Activated CD4-positive, alpha-beta memory T cell treated with anti-CD3 and anti-CD28 coated beads, Interleukin-2, amount 10 ng/mL, durations not matched to agents 7 days and 5 days (primary cell): ENCODE measurements at places on chromosomes 2 and 18. TPM values are rescaled to one million over a fixed set of nuclear protein-coding genes. Genes with fewer than 3 reads are reported as not detected.

DNA sequence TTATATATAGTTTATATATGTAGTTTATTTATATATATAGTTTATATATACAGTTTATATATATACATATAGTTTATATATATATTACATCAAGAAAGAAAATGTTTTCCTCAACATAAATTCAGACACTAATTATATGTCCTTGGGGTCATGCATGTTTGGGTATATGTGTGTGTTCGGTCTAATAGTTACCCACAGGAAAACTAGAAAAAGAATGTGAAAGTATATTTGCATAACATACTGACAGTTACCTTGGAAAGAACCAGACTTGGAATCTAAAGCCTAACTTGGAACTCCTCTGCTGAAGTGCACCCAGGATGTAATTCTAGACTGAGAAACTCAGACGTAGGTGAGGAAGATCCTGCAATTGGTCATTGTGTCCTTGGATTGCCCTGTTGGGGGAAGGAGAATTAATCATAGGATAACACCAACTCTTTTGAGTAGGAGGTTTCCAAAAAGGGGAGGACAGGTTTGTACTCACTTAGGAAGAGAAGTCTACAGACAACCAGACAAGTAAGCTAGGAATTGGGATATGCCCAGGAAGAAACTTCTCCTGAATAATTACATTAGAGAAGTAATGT is 8.9 kb upstream of the SLC25A12 start:
- DNase-seq, result no peak

The DLX2 gene
- total RNA-seq, result not detected

DNA sequence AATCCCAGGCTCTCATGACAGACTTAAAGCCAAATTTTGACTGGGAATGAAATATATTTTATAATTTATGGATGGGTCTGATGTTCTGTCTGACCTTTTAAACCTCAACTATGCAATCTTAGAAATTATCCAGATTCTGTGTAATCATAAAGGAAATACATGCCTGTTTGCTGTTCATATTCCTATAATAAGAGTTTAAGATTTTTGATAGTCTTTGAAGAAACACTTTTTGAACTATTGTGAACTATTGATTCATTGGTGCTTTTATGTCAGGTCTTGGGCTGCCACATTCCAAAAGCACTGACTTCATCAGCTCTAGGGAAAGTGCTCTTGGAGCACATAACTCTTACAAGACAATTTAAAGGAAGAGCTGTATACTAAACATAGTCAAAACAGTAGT is 64.2 kb downstream of the CCDC150 start:
- no peak for DNase-seq

DNA sequence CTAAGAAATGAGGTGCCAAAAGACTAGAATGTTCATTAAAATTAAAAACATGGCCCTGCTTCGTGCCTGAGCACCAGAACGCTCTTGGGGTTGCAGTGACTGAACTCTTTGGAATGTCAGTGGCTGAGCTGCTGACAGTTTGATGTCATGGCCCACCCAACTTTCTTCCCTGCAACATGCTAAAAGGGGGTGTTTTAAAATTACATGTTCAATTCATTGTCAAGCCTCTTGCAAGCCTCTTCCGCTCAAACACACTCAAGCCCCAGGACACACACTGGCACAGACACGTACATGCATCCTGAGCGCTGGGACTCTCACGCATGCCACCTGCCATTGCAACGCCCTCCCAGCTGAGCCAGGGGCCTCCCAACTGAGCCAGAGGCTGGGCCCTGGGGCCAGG is 12.6 kb downstream of the RUFY4 start:
- no peak for DNase-seq

The SLC38A11 gene
- total RNA-seq, result not detected

The SPP2 gene
- not detected for total RNA-seq

The TRAPPC8 gene
- total RNA-seq, result 42.7 TPM

DNA sequence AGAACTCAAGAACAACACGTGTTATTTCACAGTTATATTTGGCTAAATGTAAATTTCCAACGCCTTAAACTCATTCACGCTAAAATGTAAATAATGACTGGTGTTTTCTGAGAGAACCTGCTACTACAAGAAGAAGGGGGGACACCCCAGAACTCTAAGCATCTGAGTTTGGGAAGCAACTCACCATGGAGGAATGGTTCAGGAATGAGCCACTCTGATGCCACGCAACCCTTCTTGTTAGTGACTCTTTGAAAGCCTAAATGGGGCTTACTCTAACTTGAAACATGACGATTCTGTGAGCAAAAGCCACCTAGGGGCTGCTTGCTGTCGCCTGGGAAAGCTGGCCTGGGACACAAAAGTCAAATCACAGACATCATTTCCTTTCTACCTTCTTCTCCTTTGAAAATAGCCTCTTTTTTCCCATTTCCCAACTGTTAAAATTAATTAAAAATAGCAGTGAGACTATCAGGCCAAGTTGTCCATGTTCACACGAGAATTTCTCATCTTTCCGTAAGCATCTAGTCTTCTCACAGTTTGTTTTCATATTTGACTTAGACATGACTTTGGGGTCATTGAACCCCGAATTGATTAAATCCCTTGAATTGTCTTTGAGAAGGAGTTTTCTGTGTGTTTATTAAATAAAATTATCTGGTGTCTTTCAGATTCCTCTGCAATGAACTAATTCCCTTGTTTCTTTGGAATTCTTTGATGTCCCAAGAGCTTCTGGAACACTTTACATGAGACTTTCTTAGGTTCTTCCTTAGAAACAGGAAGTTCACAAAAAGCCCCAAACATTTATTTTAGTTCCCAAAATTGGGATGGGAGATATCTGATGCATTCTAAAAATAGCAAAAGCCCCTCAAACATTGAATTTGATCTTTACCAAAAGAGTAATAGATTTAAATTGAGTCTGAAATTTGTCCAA is 75.5 kb upstream of the CABLES1 start:
- DNase-seq, result no peak

GRCh38 chr18:46756025-46756558 is 761 bp downstream of the ST8SIA5 start:
- no peak for DNase-seq

- no peak for DNase-seq
These were observed 362.7 kb upstream of the SLC8A1 start for GRCh38 chr2:40814616-40815015.

DNA sequence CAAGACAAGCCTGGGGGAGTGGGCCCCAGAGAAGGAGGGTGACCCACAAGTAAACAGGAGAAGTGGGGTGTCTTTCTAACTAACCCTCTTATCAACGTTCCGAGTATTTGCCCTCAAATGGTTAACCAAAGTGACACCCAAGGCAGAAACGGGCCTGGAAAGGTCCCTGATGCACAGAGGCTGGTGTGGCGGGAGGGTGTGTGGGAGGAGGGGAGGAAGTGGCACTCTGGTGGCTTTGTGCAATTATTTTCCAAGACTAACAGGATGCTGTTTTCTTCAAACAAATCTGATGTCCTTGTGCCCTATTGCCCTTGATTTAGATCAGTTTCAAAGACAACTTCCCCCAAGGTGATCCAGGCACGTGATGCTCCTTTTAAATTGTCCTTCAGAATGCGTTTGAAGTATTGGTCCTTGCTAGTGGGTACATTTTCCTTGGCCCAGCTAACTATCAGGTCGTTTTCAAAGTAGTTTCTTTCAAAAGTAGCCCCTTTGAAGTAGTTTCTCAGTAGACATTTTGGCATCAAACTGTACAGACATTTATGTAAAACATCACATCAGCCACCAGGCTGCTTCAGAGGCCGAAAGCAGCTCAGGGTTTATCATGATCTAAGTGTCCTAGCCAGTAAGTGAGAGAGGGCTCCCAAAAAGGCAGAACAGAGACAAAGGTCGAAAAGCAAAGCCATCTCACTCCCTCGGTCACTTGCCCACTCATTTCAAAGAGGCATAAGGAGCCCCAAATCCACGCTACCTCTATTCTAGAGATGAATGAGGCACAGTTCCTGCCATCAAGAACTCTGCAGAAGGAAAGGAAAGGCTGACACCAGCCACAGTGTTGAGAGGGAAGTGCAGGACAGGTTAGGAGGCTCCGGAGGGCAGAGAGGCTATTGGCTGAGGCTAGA is 371.1 kb upstream of the ID2 start:
- peak; percentile 85 for DNase-seq

The RGPD4 gene
- not detected for total RNA-seq

The CYP26B1 gene
- not detected for total RNA-seq

DNA sequence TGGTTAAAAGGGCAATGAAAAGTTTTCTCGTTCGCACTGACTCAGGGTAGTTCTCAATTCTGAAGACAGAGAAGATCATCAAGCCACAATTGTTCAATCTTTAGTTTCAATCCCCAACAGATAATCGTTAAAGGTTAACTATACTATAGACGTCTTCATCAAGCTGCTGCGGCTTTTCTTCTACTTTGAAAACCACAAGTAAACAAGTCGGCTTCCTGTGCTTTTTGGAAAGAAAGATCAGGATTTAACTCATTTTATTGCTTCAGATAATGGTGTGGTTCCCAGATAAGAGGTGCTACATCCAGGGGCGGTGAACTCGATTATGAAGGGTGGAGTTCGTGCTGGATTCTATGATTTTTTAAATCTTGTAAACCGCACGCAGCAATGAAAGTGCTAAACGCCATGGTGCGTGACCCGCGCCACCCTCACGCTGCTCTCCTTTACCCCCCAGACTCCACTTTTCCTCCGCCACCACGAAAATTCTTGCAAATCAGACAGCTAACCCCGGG is 545 bp upstream of the CDCA7 start:
- DNase-seq, result no peak

DNA sequence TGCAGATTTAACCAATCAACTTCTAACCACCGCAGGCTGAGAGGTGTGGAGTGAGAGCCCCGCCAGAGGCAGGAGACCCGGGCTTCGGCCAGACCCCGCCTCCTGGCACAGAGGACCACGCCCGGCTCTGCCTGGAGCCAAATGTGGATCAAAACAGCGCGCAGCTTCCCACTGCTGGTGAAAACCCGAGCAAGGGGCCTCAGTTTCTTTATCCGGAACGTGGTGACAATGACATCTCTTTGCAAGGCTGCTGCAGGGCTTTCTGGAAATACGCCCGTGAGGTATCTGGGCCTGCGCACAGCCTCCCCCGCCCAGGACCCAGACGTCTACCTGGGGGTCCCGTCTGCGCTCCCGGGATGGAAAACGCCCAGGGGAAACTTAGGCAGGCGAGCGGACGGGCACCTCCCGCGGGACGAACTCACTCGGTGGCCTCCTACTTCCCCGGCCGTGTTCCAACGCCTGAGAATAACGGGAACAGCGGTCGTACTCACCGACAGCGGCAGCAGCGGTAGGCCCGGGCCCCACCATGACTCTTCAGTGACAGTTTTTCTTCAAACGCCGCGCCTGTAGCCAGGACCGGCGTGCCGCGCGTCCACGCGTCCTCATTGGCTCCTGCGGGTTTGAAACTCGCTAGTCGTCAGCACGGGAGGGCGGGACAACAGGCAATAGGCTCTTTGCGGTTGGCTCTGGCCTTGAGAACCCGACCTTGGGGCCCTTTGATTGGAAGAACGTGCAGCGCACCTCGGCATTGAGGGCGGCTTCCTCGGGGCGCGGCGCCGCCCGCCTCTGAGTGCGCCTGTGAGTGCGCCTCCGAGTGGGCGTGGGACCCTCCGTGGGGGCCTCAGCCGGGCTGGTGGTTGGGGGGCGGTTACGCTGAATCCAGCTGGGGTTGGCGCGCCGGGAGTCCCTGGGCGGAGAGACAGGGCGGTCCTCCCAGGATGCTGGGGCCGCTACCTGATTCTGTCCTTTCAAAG is at the start of gene CKAP2L:
Gene CKAP2L (minus strand): TSS at position 539 of the 974 bp plus-strand sequence. CDS start 11 bp downstream, at position 528.
- DNase-seq, result peak; percentile 99

- no peak for DNase-seq
These were observed 31.5 kb upstream of the SMAD7 start for GRCh38 chr18:48982266-48982665.

The NYAP2 gene
- total RNA-seq, result not detected

DNA sequence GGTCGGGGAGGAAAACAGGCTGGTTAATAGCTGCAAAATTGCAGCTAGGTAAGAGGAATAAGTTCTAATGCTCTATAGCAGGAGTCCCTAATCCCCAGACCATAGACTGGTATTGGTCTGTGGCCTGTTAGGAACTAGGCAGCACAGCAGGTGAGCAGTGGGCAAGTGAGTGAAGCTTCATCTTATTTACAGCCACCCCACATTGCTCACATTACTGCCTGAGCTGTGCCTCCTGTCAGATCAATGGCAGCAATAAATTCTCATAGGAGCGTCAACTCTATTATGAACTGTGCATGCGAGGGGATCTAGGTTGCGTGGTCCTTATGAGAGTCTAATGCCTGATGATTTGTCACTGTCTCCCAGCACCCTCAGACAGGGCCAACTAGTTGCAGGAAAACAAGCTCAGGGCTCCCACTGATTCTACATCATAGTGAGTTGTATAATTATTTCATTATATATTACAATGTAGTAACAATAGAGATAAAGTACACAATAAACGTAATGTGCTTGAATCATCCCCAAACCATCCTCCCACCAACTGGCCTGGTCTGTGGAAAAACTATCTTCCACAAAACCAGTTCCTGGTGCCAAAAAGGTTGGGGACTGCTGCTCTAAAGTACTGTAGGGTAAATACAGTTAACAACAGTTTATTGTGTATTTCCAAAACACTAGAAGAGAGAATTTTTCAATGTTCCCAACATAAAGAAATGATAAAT is 91.7 kb upstream of the TFCP2L1 start:
- DNase-seq, result no peak

DNA sequence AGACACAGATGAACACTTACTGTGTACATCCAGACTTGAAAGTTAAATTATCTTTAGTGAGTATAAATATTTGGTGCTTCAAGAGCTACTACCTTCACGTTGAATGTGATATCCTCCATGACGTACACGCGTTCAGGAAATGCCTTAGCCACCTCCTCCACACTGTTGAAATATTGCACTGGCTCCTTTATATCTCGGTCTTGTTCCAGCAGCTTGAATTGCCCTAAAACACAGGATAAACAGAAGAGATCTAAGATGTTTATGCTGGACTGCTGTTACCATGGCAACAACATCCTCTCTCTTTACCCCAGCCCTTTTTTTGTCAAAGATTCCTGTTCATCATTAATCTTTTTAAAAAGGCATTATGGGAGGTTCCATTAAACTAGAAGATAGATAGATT is 120.3 kb downstream of the MEP1B start:
- no peak for DNase-seq

- no peak for DNase-seq
These were observed 91.8 kb downstream of the TGIF1 start for GRCh38 chr18:3541549-3542386.
